ENCODE measurements at places on chromosomes 1 and 21. TPM values are rescaled to one million over a fixed set of nuclear protein-coding genes. Genes with fewer than 3 reads are reported as not detected.

GRCh38 chr21:43328185-43328957 lies 98.6 kb downstream of the SIK1 start:
- no peak overlapping the region for H3K4me3 ChIP-seq
- H3K27ac ChIP-seq = no peak overlapping the region
- H3K4me1 ChIP-seq = peaks cover 47% of the 10 kb centered on the region
- no peaks in the 10 kb centered on the region for H3K36me3 ChIP-seq
- H3K27me3 ChIP-seq = no peaks in the 10 kb centered on the region
- no peak for DNase-seq

The LDLRAD1 gene
- total RNA-seq = not detected

The ELOVL1 gene
- 115 TPM for total RNA-seq

The ATP6V1G3 gene
- total RNA-seq = not detected

GRCh38 chr1:214993419-214993818 lies 89.1 kb upstream of the KCNK2 start:
- H3K4me1 ChIP-seq = peaks cover 14% of the 10 kb centered on the region
- no peak overlapping the region for H3K27ac ChIP-seq
- no peaks in the 10 kb centered on the region for H3K27me3 ChIP-seq

The UQCRH gene
- 817 TPM for total RNA-seq

The KLHL12 gene
- 28.9 TPM for total RNA-seq

GRCh38 chr1:16913833-16914662 lies 7.7 kb upstream of the CROCC start:
- H3K27ac ChIP-seq = peak overlapping the region; percentile 49
- peak overlapping the region; percentile 95 for H3K4me3 ChIP-seq
- peaks cover 3% of the 10 kb centered on the region for H3K36me3 ChIP-seq
- no peaks in the 10 kb centered on the region for H3K27me3 ChIP-seq

DNA sequence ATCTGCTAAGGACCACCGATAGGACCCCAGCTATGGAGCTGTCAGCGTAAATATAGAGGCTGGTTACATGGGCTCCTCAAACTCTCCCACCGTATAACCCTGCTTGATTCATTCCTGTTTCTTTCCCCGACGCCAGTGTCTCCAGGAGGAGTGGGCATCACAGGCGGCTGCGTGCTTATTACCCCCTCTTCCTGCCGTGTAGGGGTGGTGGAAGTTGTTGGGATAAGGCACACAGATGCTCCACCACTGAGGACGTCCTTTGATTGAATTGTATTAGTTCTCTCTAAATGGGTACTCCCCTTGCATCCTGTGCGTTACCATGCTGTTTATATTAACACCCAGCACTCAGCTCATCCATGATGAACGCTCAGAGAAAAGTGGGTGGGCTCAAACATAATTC lies 104.6 kb downstream of the ZBTB18 start:
- no peak for DNase-seq
- H3K4me1 ChIP-seq = peaks cover 61% of the 10 kb centered on the region
- H3K27me3 ChIP-seq = no peaks in the 10 kb centered on the region
- H3K27ac ChIP-seq = 0 out of 2 replicates have a peak overlapping the region, but pooled peaks have one; percentile 45
- H3K36me3 ChIP-seq = no peaks in the 10 kb centered on the region
- H3K4me3 ChIP-seq = no peak overlapping the region

The SPRR1B gene
- not detected for total RNA-seq

- peak overlapping the region; percentile 76 for H3K4me3 ChIP-seq
- DNase-seq = no peak
- peaks cover 14% of the 10 kb centered on the region for H3K36me3 ChIP-seq
- H3K4me1 ChIP-seq = peaks cover 4% of the 10 kb centered on the region
Measured at GRCh38 chr1:213014642-213015041, 1.0 kb downstream of the ANGEL2 start.

- no peak overlapping the region for H3K27ac ChIP-seq
- H3K4me3 ChIP-seq = no peak overlapping the region
- DNase-seq = no peak
- no peaks in the 10 kb centered on the region for H3K27me3 ChIP-seq
Measured at GRCh38 chr1:225617956-225618355, 35.0 kb downstream of the ENAH start.

GRCh38 chr1:12067900-12068821 lies 5.1 kb downstream of the TNFRSF8 start:
- no peaks in the 10 kb centered on the region for H3K4me1 ChIP-seq
- no peak overlapping the region for H3K27ac ChIP-seq
- DNase-seq = no peak
- H3K27me3 ChIP-seq = peaks cover 33% of the 10 kb centered on the region

DNA sequence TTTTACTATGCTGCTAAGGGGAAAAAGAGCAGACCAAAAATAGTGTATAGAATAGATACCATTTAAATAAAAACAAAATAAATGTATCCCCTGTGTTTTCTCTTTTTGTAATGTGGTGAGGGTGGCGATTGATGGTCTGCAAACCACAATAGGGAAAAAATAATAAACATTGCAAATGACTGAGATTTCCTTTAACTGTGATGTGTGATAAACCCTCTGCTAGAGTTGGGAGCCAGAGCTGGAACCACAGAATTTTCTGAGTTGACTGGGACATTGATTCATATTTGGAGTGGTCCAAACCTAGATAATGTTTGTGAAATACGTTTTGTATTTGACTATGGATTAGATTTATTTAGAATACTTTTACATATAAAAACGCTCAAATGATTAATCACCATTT lies 70.6 kb upstream of the PTGFR start:
- H3K4me3 ChIP-seq = no peak overlapping the region
- H3K27ac ChIP-seq = no peak overlapping the region
- no peaks in the 10 kb centered on the region for H3K36me3 ChIP-seq
- no peak for DNase-seq

GRCh38 chr1:115529216-115529897 lies 112.4 kb upstream of the VANGL1 start:
- H3K4me3 ChIP-seq = no peak overlapping the region
- DNase-seq = no peak
- H3K36me3 ChIP-seq = no peaks in the 10 kb centered on the region
- no peaks in the 10 kb centered on the region for H3K27me3 ChIP-seq

The NGF gene
- total RNA-seq = 1.3 TPM

- no peaks in the 10 kb centered on the region for H3K36me3 ChIP-seq
- no peaks in the 10 kb centered on the region for H3K27me3 ChIP-seq
- no peak for DNase-seq
- no peak overlapping the region for H3K27ac ChIP-seq
- H3K4me1 ChIP-seq = no peaks in the 10 kb centered on the region
- H3K4me3 ChIP-seq = no peak overlapping the region
Measured at GRCh38 chr1:222920169-222920568, 105.3 kb downstream of the DISP1 start.

- peak; percentile 56 for DNase-seq
- no peaks in the 10 kb centered on the region for H3K27me3 ChIP-seq
- H3K4me1 ChIP-seq = peaks cover 18% of the 10 kb centered on the region
- no peak overlapping the region for H3K27ac ChIP-seq
- H3K36me3 ChIP-seq = no peaks in the 10 kb centered on the region
- H3K4me3 ChIP-seq = no peak overlapping the region
Measured at GRCh38 chr1:164780863-164781262, 221.9 kb downstream of the PBX1 start.

- peak overlapping the region; percentile 50 for H3K27ac ChIP-seq
- H3K36me3 ChIP-seq = peaks cover 21% of the 10 kb centered on the region
- peak; percentile 90 for DNase-seq
- peaks cover 51% of the 10 kb centered on the region for H3K4me1 ChIP-seq
- H3K27me3 ChIP-seq = no peaks in the 10 kb centered on the region
Measured at GRCh38 chr1:150976879-150977694, 2.5 kb upstream of the CERS2 start.

- DNase-seq = no peak
- H3K36me3 ChIP-seq = no peaks in the 10 kb centered on the region
- no peaks in the 10 kb centered on the region for H3K27me3 ChIP-seq
- H3K27ac ChIP-seq = no peak overlapping the region
- no peaks in the 10 kb centered on the region for H3K4me1 ChIP-seq
Measured at GRCh38 chr1:38953433-38953860, 11.8 kb upstream of the RHBDL2 start.

GRCh38 chr1:7098641-7099040 lies 313.4 kb downstream of the CAMTA1 start:
- no peaks in the 10 kb centered on the region for H3K27me3 ChIP-seq
- no peaks in the 10 kb centered on the region for H3K36me3 ChIP-seq
- DNase-seq = no peak
- no peak overlapping the region for H3K27ac ChIP-seq

DNA sequence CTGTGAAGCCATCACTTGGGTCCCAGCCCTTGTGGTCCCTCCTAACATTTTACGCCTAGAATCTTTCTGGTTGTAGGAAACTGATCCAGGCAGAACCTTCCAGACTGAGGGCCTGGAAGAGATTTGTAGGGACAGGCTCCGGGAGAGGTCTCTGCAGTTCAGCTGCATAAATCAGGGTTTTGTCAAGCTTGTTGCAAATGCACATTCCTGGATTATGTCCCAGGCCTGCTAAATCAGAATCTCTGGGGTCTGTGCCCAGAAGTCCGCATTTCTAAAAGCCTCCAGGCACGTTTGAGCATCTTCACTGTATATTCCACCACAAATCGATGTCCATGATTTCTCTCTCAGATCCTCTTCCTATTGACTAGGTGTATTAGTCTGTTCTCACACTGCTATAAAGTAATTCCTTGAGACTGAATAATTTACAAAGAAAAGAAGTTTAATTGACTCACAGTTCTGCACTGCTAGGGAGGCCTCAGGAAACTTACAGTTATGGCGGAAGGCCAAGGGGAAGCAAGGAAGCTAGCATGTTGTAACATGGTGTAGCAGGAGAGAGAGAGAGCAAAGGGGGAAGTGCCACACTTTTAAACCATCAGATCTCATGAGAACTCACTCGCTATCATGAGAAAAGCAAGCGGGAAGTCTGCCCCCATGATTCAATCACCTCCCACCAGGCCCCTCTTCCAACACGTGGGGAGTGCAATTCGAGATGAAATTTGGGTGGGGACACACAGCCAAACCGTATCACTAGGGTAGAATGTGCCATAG lies 1.2 kb upstream of the FHAD1 start:
- 0 out of 2 replicates have a peak, but pooled peaks cover 3% of the 10 kb centered on the region for H3K27me3 ChIP-seq
- no peak overlapping the region for H3K4me3 ChIP-seq
- no peak overlapping the region for H3K27ac ChIP-seq
- H3K36me3 ChIP-seq = no peaks in the 10 kb centered on the region
- H3K4me1 ChIP-seq = peaks cover 14% of the 10 kb centered on the region
- no peak for DNase-seq

DNA sequence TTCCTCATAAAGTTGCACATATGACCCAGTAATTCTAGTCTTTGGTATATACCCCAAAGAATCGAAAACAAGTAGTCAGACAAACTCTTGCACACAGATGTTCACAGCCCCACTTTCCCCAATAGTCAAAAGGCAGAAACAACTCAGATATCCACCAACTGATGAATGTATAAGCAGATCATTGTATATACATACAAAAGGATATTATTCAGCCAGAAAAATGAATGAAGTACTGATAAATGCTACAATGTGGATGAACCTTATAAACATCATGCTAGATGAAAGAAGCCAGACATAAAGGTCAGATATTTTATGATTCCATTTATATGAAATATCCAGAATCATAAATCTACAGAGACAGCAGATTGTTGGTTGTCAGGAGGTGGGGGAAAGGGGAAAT lies 27.3 kb downstream of the SHCBP1L start:
- H3K36me3 ChIP-seq = no peaks in the 10 kb centered on the region
- DNase-seq = no peak
- H3K27me3 ChIP-seq = no peaks in the 10 kb centered on the region
- H3K27ac ChIP-seq = no peak overlapping the region
- no peaks in the 10 kb centered on the region for H3K4me1 ChIP-seq

DNA sequence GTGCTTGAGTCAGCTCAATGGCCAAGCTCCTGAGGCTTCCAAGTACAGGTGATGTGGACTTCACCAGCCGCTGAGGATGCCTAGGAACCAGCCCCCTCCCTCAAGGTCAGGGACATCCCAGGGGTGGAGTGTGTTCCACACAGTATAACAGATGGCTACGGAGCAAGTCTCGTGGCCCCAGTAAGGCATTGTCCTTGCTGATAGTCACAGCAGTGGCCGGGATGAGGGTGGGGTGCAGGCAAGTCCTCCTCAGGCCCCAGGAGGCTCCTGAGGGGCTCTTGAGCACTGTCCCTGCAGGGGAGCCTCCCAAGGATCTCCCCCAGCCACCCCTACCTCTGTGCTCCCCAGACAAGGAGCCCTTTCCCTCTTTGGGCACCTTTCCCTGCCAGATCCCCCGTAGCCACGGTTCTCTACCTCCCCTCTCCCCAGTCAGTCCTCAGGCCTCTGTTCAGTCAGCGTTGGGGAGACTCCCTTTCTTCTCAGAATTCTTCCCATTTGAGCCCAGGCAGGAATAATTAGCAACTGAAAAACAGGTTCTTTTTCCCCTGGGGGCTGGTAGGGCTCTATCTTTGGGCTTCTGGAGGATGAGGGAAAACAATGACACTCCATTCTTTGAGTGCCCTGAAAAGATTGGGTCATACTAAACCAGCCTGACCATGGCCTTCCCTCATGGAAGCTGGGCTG lies 7.1 kb upstream of the THEM5 start:
- DNase-seq = no peak
- H3K4me1 ChIP-seq = peaks cover 29% of the 10 kb centered on the region
- no peaks in the 10 kb centered on the region for H3K36me3 ChIP-seq

DNA sequence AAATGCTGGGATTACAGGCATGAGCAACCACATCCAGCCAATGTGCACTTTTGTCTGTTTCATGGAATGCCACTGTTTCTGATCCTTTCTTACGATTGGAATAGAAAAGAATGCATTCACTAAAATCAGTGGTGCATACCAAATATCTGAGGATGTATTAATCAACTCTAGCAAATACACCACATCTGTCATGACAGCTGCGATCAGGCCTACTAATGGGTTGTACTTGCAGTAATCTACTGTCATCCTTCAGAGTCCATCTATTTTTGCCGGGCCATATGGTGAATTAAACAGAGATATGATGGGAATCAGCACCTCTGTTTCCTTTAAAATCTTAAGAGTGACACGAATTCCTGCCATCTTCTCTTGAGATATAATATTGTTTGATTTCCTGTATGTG lies 8.5 kb upstream of the USP1 start:
- H3K36me3 ChIP-seq = no peaks in the 10 kb centered on the region
- DNase-seq = no peak
- no peaks in the 10 kb centered on the region for H3K27me3 ChIP-seq
- H3K4me1 ChIP-seq = peaks cover 8% of the 10 kb centered on the region

- no peaks in the 10 kb centered on the region for H3K27me3 ChIP-seq
- no peaks in the 10 kb centered on the region for H3K36me3 ChIP-seq
- no peak overlapping the region for H3K4me3 ChIP-seq
- no peak for DNase-seq
Measured at GRCh38 chr21:19392390-19392789, 988.8 kb upstream of the TMPRSS15 start.

DNA sequence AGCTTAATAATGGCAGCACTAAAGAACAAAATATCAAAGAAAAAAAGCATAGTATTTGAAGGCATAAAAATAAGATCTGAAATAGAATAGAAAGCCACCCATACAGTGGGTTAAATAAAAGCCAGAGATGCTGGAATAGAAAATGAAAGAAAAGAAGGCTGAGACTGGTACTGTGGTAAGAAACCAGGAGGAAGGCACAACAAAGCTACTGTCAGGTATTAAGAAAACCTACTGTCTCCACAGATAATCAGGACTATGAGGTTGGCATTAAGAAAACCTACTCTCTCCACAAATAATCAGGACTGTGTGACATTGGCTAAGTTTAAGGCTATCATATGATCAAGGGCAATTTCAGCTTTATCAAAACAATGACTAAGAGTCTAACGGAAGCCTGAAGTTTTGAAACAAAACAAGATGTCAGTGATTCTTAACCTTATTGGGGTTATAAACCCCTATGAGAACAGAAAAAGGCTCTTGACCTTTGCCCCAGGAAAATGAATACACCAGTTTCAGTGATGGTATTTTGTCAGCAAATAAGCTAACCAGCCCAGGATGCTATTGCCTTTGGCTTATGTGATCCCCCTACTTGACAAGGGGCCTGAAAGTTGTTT lies 24.4 kb downstream of the MCOLN2 start:
- no peak overlapping the region for H3K4me3 ChIP-seq
- peaks cover 10% of the 10 kb centered on the region for H3K4me1 ChIP-seq
- no peaks in the 10 kb centered on the region for H3K27me3 ChIP-seq
- H3K27ac ChIP-seq = no peak overlapping the region
- no peak for DNase-seq

Data from SJSA1 (cell line).